Calu3 (cell line): ENCODE measurements at places on chromosomes 7 and 10.

- H3K4me3 ChIP-seq, result no peak overlapping the region
- peaks cover 8% of the 10 kb centered on the region for H3K4me1 ChIP-seq
- H3K27ac ChIP-seq, result no peak overlapping the region
- no peaks in the 10 kb centered on the region for H3K27me3 ChIP-seq
Observed at GRCh38 chr7:12882710-12883109, 195.3 kb downstream of the ARL4A start.

- peaks cover 9% of the 10 kb centered on the region for H3K4me1 ChIP-seq
- H3K36me3 ChIP-seq, result peaks cover 59% of the 10 kb centered on the region
- H3K27ac ChIP-seq, result no peak overlapping the region
- no peaks in the 10 kb centered on the region for H3K27me3 ChIP-seq
Observed at GRCh38 chr7:5489991-5490536, 66.4 kb upstream of the TNRC18 start.

GRCh38 chr10:5622186-5622960 lies 44.0 kb downstream of the ASB13 start:
- H3K4me3 ChIP-seq, result no peak overlapping the region
- peaks cover 8% of the 10 kb centered on the region for H3K4me1 ChIP-seq
- no peaks in the 10 kb centered on the region for H3K27me3 ChIP-seq
- H3K36me3 ChIP-seq, result no peaks in the 10 kb centered on the region
- DNase-seq, result no peak

GRCh38 chr7:11623093-11623678 lies 208.8 kb downstream of the THSD7A start:
- H3K27me3 ChIP-seq, result no peaks in the 10 kb centered on the region
- DNase-seq, result no peak
- H3K27ac ChIP-seq, result no peak overlapping the region

GRCh38 chr7:30755384-30756154 lies 3.6 kb downstream of the INMT start:
- no peak overlapping the region for H3K4me3 ChIP-seq
- H3K27ac ChIP-seq, result no peak overlapping the region
- no peak for DNase-seq
- no peaks in the 10 kb centered on the region for H3K36me3 ChIP-seq

GRCh38 chr10:96072674-96073073 lies 29.3 kb downstream of the CCNJ start:
- no peak for DNase-seq
- no peak overlapping the region for H3K27ac ChIP-seq
- H3K4me3 ChIP-seq, result no peak overlapping the region
- no peaks in the 10 kb centered on the region for H3K36me3 ChIP-seq

GRCh38 chr7:6074612-6075380 lies 43.6 kb downstream of the ANKRD61 start:
- H3K4me1 ChIP-seq, result peaks cover 9% of the 10 kb centered on the region
- no peak for DNase-seq
- H3K4me3 ChIP-seq, result no peak overlapping the region

GRCh38 chr7:153581419-153581818 lies 470.8 kb upstream of the DPP6 start:
- no peaks in the 10 kb centered on the region for H3K4me1 ChIP-seq
- no peak for DNase-seq
- no peaks in the 10 kb centered on the region for H3K36me3 ChIP-seq

DNA sequence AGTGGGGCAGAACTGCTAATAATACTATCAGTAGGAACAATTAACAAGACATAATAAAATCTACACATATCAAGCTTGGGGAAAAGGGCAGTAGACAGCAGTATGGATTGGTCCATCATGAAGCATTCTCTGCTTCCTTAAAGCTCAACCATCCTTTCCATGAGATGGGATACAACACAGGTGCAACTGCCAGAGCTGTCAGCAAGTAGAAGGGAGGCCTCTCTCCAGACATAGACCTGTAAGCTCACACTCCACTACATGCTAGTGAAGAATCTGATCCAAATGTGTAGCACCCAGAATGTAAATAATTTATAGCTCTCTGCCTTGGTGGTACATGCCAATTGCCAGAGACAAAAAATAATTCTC lies 41.5 kb upstream of the ANAPC16 start:
- DNase-seq, result no peak
- no peak overlapping the region for H3K4me3 ChIP-seq
- no peak overlapping the region for H3K27ac ChIP-seq
- H3K4me1 ChIP-seq, result peaks cover 25% of the 10 kb centered on the region
- peaks cover 19% of the 10 kb centered on the region for H3K36me3 ChIP-seq
- no peaks in the 10 kb centered on the region for H3K27me3 ChIP-seq

DNA sequence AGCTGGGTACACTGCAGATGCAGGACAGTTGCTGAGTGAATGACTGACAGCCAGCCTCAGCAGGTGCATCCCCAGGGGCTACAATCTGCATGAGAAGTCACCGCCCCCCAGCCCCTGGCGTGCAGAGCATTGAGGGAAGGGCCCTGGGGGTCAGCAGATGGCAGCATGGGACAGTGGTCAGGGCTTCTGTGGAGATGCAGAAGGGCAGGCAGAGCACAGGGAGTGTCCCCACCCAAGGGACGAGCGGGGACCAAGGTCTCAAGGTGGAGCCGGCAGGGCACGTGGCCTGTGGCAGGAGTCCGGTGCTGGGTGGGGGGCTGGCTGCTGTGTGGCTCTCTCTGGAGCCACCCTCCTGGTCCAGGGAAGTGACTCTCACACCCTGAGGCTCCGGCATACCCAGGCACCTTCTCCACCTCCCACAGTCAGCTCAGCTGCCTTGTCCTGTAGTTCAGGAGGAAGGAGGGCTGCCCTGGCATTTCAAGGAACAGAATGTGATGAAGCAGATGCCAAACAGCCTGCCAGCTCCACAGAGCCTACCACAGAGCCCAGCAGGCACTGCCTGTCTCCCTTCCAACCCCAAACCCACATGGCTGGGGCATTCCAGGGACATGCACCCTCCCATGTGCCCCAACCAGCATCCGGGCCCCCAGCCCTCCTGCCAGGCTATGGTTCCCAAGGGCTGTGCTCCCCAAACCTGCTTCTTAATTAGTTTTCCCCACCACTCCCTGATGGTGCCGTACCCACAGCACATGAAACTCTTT lies 114.5 kb downstream of the TMEM130 start:
- H3K27ac ChIP-seq, result no peak overlapping the region
- H3K4me3 ChIP-seq, result no peak overlapping the region
- DNase-seq, result peak; percentile 29
- H3K4me1 ChIP-seq, result no peaks in the 10 kb centered on the region

DNA sequence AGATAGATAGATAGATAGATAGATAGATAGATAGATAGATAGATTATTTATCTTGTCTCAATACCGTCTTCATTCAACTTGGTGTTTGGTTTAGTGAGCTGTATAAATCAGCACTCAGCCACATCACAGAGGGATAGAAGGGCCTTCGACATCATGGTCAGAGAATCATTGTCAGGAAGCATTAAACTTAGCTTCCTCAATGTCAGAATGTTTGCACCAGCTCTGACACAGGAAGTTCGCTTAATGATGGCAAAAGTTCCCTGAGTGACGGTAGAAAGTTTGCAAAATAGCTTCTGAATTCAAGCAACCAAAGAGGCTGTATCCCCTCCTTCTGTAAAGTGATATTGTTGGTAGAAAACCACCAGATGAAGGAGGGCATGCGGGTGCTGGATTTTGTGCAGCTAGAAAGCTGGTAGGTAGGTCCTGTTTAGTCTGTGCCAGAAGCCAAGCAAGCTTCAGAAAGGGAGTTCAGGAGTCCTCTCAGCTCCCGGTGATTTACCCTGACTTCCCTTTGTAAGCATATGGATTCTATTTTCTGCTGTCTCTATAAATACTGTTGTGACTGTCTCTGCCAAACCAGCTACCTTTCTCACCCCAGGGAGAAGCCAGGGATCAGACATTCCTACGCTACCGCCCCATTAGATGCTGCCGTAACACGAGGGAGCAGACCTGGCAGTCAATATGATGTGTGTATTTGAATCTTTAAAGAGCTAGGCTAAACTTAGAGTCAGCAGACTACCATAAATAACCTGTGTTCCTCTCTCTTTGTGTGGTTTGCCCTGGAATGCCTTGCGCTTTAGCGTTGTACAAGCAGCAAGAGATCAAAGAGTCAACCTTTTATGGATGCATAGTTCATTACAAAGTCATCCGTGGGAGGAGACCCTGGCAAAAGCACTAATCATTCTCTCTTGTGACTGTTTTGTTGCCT lies 200.5 kb upstream of the KIAA1217 start:
- no peak overlapping the region for H3K27ac ChIP-seq
- H3K4me3 ChIP-seq, result no peak overlapping the region
- H3K36me3 ChIP-seq, result no peaks in the 10 kb centered on the region
- DNase-seq, result no peak
- H3K27me3 ChIP-seq, result peaks cover 7% of the 10 kb centered on the region

- H3K4me1 ChIP-seq, result peaks cover 9% of the 10 kb centered on the region
- no peak overlapping the region for H3K4me3 ChIP-seq
- DNase-seq, result peak; percentile 66
- no peaks in the 10 kb centered on the region for H3K27me3 ChIP-seq
- no peak overlapping the region for H3K27ac ChIP-seq
Observed at GRCh38 chr7:108146070-108146842, 16.1 kb upstream of the LAMB4 start.

DNA sequence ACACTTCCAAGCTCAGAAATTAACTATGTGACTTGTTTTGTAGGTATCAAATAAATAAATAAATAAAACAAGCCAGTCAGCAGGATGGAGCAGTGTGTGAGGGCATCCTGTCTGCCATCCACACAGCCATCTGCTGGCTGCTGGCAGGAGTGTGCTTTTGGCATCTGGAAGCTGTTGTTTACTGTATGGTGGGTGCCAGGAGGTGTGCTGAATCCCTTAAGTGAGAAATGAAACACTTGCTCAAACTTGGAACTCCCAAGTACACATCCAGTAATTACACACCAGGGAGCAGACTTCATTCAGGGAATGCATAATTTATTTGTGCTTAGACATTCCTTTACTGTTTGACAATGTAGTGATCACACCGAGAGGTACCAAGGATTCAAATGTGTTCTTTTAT lies 16.9 kb upstream of the TAX1BP1 start:
- H3K36me3 ChIP-seq, result no peaks in the 10 kb centered on the region
- peaks cover 32% of the 10 kb centered on the region for H3K4me1 ChIP-seq
- no peak overlapping the region for H3K4me3 ChIP-seq
- no peaks in the 10 kb centered on the region for H3K27me3 ChIP-seq
- no peak overlapping the region for H3K27ac ChIP-seq

DNA sequence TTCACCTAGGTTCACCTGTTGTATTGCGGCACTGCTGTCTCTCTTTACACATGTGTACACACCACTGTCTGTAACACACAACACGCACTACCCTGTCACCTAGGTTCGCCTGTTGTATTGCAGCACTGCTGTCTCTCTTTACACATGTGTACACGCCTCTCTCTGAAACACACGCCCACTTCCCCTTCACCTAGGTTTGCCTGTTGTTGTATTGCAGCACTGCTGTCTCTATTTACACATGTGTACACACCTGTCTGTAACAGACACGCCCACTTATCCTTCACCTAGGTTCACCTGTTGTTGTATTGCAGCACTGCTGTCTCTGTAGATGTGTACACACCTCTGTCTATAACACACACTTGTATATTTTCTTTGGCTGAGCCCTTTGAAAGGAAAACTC lies 51.5 kb downstream of the WDR37 start:
- H3K4me3 ChIP-seq, result no peak overlapping the region
- H3K27ac ChIP-seq, result no peak overlapping the region
- peaks cover 17% of the 10 kb centered on the region for H3K36me3 ChIP-seq
- DNase-seq, result no peak
- H3K4me1 ChIP-seq, result peaks cover 14% of the 10 kb centered on the region

DNA sequence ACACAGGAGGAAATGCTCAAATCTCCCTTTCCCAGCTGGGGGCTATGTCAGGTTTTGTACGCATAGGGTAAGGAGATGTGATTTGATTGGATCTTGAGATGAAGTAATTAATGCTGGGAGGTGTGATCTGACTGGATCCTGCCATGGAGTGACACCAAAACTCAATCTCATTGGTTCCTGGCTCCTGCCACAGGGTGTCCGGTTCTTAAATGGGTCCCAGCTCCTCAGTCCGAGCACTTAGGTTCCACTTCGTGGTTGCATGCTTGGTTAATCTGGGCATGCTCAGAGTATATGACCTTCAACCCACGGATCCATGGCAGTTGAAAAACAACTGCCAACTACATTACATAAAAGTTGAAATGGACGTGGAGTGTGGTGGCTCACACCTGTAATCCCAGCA lies 3.1 kb upstream of the ZNF12 start:
- no peak for DNase-seq
- no peaks in the 10 kb centered on the region for H3K4me1 ChIP-seq
- no peak overlapping the region for H3K4me3 ChIP-seq
- H3K27ac ChIP-seq, result no peak overlapping the region
- peaks cover 24% of the 10 kb centered on the region for H3K36me3 ChIP-seq

DNA sequence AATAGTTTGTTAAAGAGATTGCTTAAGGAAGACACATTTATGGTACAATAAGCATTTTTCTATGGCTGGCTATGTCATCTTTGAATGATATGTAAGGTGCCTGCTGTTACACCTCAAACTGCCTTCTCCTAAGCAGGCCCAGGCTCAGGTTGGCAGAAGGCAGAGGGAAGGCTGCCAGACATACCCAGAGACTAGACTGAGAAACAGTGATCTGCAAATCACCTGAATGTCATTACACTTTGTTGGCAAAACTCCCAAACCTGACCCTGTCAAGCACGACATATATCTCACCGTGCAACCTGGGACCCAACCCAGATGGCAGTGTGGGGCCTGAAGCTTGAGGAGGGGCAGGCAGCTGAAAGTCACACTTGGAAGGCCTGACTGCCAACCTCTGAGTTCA lies 136.6 kb upstream of the TARP start:
- H3K4me1 ChIP-seq, result no peaks in the 10 kb centered on the region
- no peak for DNase-seq
- no peaks in the 10 kb centered on the region for H3K36me3 ChIP-seq
- no peak overlapping the region for H3K27ac ChIP-seq
- H3K27me3 ChIP-seq, result peaks cover 34% of the 10 kb centered on the region

DNA sequence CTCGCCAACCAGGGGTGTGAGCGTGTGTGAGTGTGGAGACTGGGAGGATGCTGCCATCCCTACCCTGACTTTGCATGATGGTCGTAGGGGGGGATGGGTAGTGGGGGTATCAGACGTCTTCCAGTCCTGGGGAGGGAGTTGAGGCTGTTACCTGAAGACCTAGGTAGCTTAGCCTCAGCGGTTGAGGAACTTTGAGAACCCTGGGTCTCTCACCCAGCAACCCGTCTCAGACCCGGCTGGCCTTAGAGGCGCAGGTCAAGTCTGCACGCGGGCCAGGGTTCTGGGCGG lies 2.7 kb downstream of the SLC4A2 start:
- H3K27me3 ChIP-seq, result no peaks in the 10 kb centered on the region
- DNase-seq, result no peak
- H3K4me1 ChIP-seq, result peaks cover 29% of the 10 kb centered on the region
- no peak overlapping the region for H3K27ac ChIP-seq

- no peaks in the 10 kb centered on the region for H3K36me3 ChIP-seq
- no peak for DNase-seq
- H3K27ac ChIP-seq, result no peak overlapping the region
Observed at GRCh38 chr7:50262916-50263690, 41.4 kb upstream of the IKZF1 start.
